ENCODE measurements at places on chromosomes 2 and 18.

DNA sequence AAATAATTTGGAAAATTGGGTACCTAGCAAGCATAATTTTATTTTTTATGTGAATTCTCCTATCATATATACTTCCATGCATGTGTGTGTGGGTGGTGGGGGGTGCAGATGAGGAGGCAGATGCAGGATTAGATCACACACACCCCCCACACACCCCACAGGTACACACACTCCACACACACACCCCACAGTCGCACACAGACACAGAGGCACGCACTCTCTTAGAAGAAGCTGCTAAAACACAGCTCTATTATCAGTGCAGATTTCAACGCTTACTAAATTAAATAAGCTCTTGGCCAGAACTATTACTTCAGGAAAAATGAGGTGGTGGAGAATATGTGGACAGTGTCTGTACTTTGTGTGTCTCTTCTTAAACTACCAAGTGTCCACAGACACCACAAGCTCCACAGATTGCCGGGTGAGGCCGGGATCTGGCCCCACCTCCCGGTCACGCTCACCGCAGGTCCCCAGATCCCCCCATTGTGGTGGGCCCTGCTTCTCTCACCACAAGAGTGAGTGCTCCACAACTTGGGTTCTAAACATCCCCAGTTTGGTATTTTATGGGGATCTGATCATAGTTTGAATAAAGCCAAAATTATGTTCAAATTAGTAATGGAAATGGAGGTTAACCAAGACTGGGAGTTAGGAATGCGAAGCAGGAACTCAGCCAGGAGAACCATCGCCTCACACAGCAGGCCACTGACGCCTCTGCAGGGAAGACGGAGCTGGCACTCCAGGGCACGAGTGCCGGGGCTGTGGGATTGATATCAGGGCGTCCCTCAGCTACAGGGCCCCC lies 102.1 kb downstream of the PXDN start:
- no peak for DNase-seq

GRCh38 chr2:114631146-114631545 lies 188.7 kb downstream of the DPP10 start:
- DNase-seq: no peak

GRCh38 chr18:41809652-41810051 lies 145.4 kb upstream of the PIK3C3 start:
- no peak for DNase-seq

- DNase-seq: no peak
Observed at GRCh38 chr2:239546541-239546940, 145.7 kb upstream of the HDAC4 start.

DNA sequence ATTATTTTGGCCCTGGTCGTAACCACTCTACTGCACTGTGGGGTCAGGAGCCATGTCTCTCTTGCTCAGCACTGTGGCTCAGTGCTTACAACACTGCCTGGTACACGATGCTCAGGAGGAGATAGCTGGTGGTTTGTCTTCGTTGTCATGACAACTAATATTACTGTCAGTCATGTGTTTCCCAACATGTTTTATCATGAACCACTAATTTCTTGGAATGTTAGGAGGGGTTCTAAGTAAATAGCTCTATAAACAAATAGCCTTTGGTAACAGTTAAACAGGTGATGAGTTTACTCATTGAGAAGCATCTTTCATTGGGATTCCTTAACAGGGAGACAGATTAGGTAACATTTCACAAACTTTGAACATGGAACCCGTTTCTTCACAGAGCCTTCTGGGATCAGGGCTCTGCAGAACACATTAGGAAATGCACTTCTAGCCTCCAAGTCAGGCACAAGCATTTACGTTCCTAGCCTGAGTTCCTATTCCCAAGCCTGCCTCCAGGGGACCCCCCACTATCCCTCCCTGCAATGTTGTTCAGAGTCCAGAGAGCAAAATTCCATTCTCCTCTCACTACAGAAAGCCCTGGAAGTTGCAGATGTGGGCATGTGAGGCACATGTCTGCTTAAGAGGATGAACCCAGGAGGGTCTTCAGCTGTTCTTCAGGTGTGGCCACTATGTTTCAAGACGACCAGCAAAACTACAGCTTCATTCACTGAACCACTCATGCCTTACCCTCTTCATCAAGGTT lies 6.4 kb upstream of the RBM44 start:
- DNase-seq: no peak

GRCh38 chr2:186032102-186032738 lies 293.6 kb downstream of the FSIP2 start:
- DNase-seq: no peak

GRCh38 chr18:7926526-7926925 lies 359.4 kb downstream of the PTPRM start:
- DNase-seq: no peak

- DNase-seq: no peak
Observed at GRCh38 chr2:102059151-102059550, 67.4 kb downstream of the IL1R2 start.

- no peak for DNase-seq
Observed at GRCh38 chr2:142966284-142966683, 88.8 kb downstream of the KYNU start.

DNA sequence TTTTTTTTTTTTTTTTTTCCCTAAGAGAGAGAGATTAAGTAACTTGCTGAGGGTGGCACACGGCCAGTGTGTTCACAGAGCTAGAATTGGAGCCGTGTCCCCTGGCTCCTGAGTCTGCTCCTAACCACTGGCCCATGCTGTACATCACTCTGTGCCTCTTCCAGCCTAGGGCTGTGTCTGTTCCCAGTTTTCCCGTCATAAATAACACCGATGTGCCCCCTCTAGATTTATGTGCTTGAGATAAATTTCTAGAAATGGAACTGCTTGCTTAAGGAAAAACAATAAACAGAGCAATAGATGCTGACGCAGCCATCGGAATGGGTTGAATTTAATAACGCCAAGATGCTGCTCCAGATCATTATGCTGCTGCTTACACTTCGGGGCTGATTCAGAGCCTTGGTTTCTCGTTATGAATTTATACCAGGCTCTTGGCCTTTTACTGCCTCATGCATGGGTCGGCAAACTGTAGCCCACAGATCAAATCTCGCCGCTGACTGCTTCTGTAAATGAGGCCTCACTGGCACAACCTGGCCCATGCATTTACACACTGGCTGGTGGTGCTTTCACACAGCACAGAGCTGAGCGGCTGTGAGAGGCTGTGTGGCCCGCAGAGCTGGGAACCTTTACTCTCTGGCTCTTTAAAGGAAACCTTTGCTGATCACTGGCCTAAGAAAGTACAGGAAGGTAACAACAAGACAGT lies 58.1 kb downstream of the NDUFA10 start:
- no peak for DNase-seq

- no peak for DNase-seq
Observed at GRCh38 chr2:197097578-197098366, 171.3 kb upstream of the PGAP1 start.

GRCh38 chr2:38682008-38682575 lies 16.2 kb downstream of the GALM start:
- no peak for DNase-seq

- DNase-seq: no peak
Observed at GRCh38 chr2:199366406-199366805, 91.3 kb downstream of the SATB2 start.

GRCh38 chr2:39642051-39642718 lies 23.5 kb upstream of the TMEM178A start:
- no peak for DNase-seq
